ENCODE measurements at places on chromosomes 13 and 19.

- DNase-seq = no peak
These were observed 28.9 kb downstream of the AP2S1 start for GRCh38 chr19:46821512-46822409.

DNA sequence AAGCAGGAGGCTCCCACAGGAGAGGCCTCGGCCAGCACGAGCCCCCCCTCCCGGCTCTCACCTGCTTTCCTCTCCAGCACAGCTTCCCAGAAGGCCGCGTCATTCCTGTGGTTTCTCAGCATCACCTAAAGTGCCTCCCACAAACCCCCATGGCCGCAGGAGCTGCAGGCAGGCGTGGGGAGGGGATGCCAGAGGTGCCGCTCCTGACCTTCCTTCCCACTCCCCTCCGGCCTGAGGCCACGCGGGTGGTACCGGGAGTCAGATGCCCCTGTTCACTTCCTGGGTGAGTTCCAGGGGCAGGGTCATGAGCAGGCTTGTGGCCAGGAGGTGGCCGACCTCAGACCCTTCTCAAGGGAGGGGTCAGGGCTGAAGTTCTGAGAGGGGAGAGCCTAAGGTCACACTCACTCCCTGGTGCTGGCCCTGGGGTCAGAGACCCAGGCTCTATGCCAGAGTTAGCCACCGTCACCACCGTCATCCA lies 14.4 kb upstream of the NPAS1 start:
- DNase-seq = no peak

GRCh38 chr19:6185093-6185834 lies 49.8 kb downstream of the ACSBG2 start:
- DNase-seq = no peak

- no peak for DNase-seq
These were observed 913.5 kb upstream of the ATXN8OS start for GRCh38 chr13:69194130-69194529.

GRCh38 chr13:42174344-42175162 lies 97.4 kb upstream of the AKAP11 start:
- DNase-seq = peak; percentile 18

GRCh38 chr13:23871616-23872220 lies 17.5 kb downstream of the MIPEP start:
- peak; percentile 69 for DNase-seq

DNA sequence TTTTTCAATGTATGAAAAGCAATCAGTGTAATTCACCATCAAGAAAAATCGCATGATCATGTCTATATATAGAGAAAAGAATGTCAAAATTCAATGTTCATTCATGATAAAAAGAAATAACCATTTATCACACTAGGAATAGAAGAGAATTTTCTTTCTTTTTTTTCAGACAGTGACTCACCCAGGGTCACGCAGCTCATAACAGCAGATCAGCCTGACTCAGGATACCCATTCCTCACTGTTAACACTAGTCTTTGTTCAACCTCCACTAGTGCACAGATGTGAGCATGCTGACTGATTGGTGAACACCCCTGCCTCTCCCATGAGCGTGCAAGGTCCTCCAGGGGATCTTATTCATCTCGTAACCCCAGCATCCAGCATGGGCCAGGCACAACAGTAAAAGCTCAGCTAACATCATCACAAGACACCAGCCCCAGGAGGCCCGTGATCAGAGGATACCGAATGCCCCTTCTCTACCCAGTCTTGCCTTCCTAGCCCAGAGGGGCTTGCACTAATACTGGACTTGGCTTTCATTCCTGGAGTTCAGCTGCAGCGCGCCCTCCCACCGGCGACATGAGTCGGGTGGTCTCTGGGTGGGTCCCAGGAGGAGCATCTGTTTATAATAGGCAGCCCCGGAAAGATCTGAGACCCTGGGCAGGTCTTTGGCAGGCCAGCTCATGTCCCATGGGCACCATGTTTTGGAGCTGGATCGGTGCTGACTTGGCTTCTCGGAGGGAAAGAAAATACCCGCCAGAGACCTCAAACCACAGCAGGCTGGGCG lies 539.5 kb upstream of the SLC10A2 start:
- no peak for DNase-seq

- DNase-seq = no peak
These were observed 55.1 kb upstream of the CLDN10 start for GRCh38 chr13:95497381-95497807.

DNA sequence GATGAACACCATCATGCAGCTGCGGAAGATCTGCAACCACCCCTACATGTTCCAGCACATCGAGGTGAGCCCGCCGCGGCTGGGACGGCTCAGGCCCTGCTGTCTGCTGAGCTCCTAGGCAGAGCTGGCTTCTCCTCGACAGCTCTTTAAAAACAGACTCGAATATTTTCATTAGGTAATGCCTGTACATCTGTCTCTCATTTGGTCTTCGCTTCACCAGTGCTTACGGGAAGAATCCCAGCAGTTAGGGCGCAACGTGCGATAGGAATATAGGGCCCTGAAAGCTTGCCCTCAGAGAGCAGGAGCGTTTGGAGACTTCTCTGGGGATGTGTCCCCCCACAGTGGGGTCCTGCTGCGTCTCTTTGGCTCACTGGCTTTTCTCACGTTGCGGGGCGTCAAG lies 63.8 kb upstream of the LDLR start:
- no peak for DNase-seq

DNA sequence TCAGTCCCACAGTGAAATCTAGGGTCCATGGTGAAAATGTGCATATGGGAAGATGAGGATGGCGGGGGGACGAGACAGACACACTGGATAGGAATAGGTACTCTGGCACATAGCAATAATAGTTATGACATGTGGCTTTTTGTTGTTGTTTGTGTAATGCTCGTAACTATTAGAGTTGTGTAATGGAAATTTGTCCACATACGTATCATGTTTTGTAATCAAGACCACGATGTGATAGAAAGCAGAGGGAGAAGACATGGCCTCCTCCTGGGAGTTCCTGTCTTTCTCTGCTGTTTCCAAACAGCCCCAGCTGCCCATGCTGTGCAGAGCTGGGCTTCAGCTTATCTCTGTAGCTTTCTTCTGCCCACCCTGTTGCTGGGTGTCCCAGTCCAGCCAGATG lies 185.3 kb upstream of the TMTC4 start:
- DNase-seq = no peak

DNA sequence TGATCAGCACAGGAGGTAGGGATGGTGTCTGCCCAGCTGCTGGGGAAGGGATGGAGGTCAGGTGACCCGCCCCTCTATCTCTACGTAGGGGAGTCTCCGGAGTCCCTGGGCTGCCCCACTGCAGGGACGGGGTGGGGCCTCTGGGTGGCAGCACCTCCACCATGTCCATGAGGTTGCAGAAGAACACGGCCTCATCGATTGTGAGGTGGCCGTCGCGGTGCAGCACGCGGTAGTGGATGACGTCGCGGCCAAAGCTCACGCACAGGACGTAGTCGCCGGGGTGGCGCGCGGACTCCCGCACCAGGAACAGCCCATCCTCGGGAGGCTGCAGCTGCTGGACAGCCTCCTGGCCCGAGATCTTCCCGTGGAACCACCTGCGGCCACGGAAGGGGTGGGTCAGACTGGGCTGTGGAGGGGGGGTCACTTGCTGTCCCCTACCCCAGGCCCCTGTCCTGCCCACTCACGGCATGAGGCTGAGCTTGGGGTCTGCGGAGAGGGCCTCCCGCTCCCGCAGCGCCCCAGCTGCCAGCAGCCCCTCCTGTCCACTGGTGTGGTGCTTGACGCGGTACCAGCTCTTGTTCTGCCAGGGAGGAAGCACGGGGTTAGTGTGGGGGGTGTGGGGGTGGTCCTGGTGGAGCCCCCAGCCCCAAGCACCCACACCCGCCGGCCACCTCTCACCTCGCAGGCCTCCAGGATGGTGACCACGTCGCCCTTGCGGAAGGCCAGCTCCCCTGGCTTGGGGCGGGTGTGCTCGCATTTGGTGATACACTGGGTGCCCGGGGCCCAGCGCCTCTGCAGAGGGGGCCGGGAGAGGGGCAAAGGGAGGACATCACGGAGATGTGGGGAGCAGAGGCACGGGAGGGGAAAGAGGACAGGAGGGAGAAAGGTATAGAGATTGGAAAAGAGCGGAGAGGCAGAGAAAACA lies 2.3 kb downstream of the MATK start:
- DNase-seq = no peak

GRCh38 chr13:112133499-112134390 lies 66.8 kb downstream of the SOX1 start:
- DNase-seq = no peak

DNA sequence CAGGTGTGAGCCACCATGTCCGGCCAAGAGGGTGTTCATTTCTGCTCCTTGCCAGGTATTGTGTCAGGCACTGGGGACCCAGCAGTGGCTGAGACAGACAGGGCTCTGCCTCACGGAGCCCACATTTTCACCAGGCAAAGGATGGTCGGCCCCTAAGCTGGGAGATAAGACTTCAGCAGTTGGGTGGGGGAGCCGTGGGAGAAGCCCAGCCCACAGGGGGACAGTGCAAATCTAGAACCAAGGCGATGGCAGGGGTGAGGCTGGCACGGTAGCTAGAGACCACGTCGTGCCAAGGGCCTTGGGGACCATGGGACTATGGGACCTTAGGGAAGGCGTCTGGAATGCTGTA lies 8.3 kb downstream of the LSR start:
- DNase-seq = no peak

DNA sequence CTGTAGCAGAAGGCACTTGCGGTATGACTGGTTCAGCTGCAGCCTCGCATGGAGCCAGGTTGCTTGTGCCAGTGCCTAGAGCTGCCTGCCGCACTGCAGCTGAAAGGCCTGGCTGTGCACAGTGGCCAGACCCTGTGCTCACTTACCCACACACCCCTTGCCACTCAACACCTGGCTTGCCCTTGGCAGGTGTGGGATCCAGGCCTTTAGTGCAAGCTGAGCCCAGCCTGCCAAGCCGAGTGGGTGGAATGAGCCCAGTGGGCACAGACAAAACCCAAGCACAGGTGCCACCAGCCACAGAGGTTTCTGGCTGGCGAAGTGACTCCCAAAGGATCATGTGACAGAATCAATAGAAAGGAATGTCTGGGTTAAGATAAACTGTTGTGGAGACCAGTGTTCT lies 19.5 kb downstream of the LIG4 start:
- no peak for DNase-seq

DNA sequence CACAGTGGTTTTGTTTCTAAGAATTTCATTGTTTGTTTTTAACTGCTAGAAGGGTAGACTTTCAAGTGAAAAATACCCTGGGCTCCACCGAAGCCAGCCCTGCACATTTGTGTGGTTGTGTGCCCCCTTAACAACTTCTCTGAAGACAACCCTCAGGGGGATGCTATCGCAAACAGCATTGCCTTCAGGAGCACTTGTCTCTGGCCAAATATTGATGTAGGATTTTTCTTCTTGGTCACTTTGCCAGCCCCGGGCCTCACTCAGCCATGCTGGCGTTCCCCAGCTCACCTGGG lies 69.2 kb upstream of the SERP2 start:
- no peak for DNase-seq

DNA sequence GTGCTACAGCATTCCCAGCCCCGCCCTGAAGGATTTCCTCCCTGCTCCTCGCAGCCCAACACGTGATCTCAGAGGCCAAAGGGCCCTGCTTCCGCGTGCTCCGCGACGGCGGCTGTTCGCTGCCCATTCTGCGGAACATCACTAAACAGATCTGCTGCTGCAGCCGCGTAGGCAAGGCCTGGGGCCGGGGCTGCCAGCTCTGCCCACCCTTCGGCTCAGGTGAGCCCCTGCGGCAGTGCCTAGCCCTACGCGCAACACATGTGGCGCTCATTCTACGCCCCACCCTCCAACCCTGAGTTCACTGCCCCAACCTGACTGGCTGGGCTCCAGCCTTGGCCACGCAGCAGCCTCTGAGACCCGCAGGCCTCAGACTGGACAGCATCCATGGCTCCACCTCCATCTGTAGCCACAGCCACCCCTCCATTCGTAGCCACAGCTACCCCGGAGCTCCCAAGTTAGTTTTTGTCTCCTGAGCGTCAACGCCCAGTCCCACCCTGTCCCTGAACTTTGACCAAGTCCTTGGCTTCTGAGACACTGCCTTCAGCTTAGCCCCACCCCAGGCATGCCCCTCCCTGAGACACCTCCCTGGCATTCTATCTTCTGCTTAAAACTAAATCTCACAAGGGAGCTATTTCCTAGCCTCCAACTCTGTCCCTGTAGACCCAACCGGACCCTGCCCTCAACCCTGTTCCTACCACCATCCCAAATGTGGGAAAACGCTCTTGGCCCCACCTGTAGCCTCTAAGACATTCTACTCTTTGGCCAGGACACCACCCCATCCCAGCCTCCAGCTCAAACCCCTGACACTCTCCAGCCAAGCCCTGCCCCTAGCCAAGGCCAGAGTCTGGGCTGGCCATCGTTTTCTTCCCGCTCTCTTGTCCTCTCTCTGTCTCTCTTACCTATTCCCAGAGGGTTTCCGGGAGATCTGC lies 6.4 kb downstream of the LTBP4 start:
- DNase-seq = no peak

- no peak for DNase-seq
These were observed 1161.8 kb upstream of the MIR17HG start for GRCh38 chr13:90185734-90186133.

GRCh38 chr19:29323440-29324290 lies 110.7 kb upstream of the UQCRFS1 start:
- no peak for DNase-seq

All from cardiac fibroblast (primary cell).